ENCODE measurements at places on chromosomes 2 and 18.

- no peak for DNase-seq
Observed at GRCh38 chr2:240629619-240629967, 4.3 kb downstream of the GPR35 start.

- no peak for DNase-seq
Observed at GRCh38 chr2:171393487-171393886, 40.3 kb downstream of the METTL8 start.

DNA sequence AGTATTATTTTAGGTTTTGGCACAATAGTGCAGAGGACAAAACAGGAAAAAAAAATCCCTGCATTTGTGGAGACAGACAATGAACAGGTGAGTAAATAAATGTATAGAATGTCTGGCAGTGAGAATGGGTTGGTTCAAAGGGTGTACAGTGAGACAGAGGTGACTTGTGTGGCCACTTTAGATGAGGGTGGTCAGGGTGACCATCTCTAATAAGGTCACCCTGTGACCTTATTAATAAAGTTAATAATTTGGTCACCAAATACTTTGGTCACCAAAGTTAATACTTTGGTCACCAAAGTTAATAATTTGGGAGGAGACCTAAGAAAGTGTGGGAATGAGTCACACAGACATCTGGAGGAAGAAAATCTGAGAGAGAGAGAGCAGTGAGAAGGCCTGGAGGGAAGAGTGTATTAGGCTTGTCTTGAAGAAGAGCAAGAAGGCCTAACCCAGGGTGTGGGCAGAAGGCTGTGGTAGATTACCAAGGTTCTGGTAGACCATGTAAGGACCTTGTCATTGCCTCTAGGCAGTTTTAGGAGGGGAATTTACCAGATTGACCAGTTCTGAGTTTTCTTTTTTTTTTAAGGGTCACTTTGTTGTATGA is 1368.4 kb upstream of the CELF4 start:
- DNase-seq = no peak

DNA sequence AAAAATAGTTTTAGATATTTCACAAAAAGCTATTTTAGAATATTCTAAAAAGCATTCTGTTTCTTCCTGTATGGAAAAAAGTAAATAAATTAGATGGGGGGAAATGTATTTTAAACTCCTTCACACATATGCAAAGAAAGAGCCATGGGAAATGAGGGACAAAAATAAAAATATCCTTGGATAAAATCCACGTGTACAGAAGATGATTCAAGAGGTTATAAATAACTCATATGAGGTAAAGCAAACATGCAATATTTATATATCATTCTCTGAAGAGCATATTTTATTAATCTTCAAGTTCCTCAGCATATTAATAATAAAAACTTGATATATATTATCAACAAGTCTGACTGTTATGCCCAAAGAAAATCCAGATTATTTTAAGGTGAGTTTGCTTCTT is 8.8 kb upstream of the GFPT1 start:
- no peak for DNase-seq

DNA sequence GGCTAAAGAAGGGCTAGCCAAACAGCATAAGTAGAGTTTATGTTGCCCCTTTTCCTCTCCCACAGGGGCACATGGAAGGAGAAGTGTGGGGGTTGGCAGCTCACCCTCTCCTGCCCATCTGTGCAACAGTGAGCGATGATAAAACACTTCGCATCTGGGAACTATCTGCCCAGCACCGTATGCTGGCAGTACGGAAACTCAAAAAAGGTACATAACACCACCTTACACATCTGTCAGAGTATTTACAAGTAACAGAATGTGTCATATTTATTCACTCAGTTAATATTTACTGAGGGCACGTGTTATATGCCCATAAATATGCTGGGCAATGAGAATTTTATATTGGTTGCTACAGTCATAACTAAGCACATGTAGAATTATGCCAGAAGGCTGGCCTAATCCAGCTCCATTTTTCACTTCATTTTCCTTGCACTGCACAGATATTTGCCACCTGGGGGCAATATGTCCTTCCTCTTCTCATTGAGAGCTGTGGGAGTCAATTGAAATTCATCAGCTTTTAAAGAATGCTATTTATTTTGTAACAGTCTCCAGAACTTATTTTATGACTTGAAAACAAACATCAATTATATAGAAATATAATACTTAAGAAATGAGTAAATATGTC is 150.6 kb downstream of the RTN4 start:
- DNase-seq = peak; percentile 48

GRCh38 chr18:36394486-36394885 is 97.0 kb downstream of the FHOD3 start:
- no peak for DNase-seq

- DNase-seq = peak; percentile 0
Observed at GRCh38 chr2:41321351-41321750, 726.5 kb upstream of the PKDCC start.

DNA sequence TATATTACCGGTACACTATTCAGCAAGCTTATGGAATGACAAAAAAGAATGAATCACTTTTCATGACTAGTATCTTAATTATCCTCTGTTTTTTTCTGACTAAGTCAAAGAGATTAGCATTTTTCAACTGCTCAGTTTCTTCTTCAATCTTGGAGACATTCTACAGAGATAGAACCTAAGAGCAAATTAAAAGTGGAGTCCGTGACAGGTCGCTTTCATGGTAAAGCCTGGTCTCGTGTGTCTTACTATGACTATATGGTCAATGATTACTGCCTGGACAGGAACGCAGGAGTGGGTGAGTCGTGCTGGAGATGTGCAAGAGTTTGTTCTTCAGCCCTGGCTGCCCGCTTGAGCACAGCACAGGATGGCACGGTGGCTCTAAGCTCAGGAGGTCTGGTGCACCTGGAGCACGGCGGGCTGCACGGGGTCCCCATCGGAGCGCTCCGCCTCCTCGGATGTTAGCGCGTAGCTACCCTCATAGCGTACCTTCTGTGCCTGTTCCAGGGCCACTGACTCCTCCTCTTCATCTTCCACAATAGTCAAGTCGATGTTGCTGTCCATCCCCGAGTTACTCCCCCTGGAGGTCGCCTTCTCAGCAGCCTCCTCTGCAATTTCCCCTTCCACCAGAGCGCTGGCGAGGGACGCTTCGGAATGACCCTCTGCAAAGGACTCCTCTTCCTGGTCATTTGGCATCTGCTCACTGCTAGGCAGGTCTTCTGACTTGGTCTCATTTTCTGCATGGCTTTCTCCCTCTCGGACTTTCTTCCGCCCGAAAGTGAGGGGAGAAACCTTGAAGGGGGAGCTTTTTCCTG is 11.1 kb downstream of the CAVIN2 start:
- DNase-seq = no peak

DNA sequence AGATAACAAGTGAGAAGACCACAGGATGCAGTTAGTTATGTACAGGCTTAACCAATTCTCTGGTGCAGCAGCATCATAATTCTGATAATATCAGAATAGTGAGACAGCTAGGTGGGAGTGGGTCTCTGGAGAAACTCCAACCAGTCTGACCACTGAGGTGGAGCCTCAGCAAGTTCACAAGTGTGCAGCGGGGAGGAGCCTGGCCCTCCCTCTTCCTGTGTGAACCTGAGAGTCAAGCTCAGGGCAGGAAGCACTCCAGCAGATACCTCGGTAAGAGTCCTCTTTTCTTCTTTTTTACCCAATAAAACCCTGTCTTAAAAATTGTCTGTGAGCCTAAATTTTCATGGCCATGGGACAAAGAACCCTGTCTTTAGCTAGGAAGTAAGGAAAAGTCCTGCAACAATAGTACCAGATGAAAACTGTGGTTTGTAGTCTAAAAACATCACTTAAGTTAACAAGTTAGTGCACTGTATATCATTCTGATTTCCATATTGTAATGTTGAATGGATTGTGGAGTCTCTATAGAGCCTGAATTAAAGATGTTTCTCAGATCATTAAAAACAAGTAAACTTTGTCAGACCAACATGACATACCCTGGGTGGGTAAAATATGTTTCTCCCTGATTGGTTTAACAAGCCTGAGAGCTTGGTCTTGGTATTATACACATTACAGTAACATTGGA is 370.8 kb downstream of the TMEM182 start:
- DNase-seq = no peak

DNA sequence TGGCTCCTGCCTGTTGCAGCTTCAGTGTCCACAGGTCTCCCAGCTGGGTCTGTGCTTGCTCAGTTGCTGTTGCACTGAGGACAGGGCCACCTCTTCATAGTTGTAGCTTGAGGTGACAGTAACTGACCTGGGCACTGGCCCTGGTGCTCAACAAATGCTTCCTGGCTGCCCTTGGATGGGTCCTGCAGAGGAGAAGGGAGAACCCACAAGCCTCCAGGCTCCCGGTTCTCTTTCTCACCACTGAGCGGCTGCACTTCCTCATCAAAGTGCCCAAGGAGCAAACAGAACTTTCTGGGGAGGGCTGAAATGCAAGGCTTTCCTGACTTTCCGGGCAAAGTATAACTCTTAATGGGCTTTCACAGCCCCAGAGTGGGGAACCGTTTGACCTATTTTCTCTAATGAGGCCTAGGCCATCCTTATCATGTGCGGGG is 38.7 kb downstream of the LCT start:
- DNase-seq = no peak

DNA sequence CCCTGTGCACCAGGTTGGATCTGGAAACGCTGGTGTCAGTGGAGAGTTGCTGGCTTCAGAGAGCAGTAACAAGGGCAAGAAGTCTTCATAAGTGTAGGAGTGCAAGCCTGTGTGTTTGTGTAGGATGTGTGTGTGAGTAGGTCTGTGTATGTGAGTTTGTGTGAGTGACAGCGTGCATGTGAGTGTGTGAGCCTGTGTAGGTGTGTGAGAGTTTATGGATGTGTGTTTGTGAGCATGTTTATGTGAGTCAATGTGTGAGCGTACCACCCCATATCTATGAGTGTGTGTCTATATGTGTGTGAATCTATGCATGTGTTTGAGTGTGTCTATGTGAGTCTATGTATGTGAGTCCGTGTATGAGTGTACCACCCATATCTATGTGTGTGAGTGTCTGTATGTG is 86.5 kb upstream of the ATG16L1 start:
- no peak for DNase-seq

GRCh38 chr2:130377491-130377890 is 21.6 kb downstream of the PTPN18 start:
- DNase-seq = no peak

- no peak for DNase-seq
Observed at GRCh38 chr2:16148632-16149348, 208.4 kb downstream of the MYCN start.

GRCh38 chr2:128452536-128453530 is 134.2 kb upstream of the HS6ST1 start:
- no peak for DNase-seq

DNA sequence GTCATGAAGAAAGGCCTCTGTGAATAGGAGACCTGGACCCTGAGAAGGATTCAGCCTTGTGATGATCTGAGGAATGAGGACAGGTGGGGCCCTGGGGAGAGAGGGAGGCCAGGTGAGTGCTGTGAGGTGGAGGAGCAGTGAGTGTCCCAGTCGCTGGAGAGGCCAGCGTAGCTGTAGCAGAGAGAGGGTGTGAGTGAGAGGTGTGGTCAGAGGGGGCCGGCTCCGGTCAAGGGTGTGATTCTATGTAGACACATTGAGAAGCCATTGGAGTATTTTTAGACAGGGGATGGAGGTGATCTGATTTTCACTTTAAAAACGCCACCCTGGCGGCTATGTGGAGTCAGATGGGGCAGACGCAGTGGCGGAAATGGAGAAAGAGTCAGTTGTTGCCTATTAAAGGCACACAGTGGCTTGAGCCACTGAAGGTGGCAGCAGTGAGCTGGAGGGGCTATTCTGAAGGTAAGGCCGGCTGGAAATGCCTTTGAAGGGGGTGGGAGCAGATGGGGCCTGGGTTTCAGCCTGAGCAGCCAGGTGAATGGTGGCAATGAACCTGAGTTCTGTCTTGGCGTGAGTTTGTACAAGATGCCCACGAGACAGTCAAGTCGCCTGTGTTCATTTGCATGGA is 55.6 kb downstream of the GREB1 start:
- no peak for DNase-seq

- peak; percentile 60 for DNase-seq
Observed at GRCh38 chr2:149994057-149994728, 406.6 kb upstream of the MMADHC start.

GRCh38 chr18:51400721-51401120 is 203.2 kb upstream of the MEX3C start:
- DNase-seq = no peak

- DNase-seq = no peak
Observed at GRCh38 chr18:8435376-8435775, 173.9 kb upstream of the RAB12 start.

DNA sequence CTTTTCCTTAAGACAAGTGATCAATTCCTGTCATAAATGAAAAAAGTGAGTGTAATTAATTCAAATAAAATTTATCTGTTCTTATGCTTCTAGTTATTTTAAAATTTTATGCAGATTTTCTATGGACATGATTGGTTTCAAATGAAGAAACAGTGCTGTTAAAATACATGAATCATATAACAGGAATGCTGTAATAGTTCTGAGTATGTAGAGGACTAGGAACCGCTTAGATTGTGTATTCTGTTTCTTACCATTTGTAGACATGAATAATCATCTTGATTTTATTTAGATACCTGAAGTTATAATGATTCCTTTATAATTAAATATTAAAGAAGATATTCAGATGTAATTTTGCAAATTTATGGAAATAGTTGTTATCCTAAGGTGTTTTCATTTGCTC is 3.5 kb downstream of the ACTR2 start:
- DNase-seq = peak; percentile 34

GRCh38 chr2:14235667-14236066 is 396.9 kb upstream of the LRATD1 start:
- DNase-seq = no peak

- DNase-seq = no peak
Observed at GRCh38 chr2:119028327-119029174, 86.6 kb downstream of the MARCO start.

GRCh38 chr18:24660956-24661355 is 200.5 kb downstream of the HRH4 start:
- DNase-seq = no peak

DNA sequence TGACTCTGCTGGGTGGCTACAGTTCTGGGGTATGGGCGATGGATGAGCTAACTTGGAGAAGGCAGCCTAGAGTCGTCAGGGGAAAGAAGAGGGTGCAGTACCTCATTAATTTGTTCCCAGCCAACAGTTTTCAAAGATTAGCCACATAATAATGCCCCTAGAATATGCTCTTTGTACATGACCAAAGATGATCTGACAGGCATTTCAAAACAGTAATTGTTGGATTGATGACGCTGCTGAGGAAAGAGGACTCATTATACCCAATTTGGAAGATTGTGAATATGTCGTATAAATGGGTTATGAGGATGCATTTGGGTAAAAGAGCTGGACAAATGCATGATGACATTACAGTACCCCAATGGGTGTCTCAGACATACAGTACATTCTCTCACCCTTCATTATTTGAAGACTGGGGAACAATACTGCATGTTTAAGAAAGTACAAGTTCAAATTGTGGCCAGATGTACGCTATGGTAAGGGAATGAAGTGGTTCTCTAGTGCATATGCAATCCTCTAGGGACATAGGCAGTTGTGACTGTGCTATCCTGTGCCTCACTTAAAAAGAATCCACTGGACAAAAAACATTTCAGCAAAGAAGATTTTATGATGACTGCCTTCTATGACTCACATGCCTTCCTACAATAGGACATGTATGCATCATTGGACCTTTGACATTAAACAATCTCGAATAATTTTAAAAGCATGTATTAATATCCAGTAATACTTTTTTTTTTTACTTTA is 233.2 kb downstream of the CNTNAP5 start:
- peak; percentile 55 for DNase-seq

Data from fibroblast of skin of left quadriceps (primary cell).